Activated gamma-delta T cell treated with Interleukin-2 at 50 U/mL for 16 hours (primary cell): ENCODE measurements at places on chromosomes 7 and 10.

- DNase-seq = no peak
Observed at GRCh38 chr7:159033956-159034355, 110.7 kb downstream of the VIPR2 start.

- no peak for DNase-seq
Observed at GRCh38 chr10:26138613-26139012, 78.0 kb upstream of the GAD2 start.

GRCh38 chr7:107359520-107360316 is 110.1 kb upstream of the GPR22 start:
- no peak for DNase-seq

- DNase-seq = no peak
Observed at GRCh38 chr7:1040790-1041189, 3.6 kb upstream of the GPR146 start.

- DNase-seq = no peak
Observed at GRCh38 chr10:48648172-48648942, 36.3 kb upstream of the WDFY4 start.

DNA sequence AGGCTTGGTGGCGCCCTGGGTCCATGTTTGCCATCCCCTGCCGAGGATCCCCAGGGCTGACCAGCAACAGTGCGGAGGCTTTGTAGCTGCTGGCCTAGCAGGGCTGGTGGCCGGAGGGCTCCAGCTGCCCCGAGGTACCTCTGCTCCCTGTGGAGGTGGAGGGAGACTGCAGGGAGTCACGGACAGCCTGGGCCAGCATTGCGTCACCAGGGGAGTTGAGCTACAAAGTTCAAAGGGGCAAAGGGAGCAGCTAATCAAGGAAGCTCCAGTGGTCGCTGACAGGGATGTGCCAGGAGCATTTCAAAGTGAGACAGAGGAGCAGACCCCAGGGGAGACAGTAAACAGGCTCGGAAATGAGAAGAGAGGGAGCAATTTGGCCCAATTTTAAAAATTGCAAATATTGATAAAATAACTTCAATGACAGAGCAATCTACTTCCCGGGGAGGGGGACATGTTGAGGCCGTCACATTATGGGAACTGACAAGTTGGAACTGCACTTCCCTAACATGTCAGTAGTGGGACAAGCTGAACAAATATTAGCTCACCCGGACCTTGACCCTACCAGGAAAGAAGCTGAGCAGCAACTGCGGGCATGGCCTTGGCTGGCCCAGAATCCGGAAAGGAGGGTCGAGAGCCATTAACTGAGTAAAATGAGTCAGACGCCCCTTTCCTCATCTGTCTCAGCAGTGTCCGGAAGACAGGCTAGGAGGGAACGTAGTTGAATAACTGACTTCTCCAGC is 39.4 kb downstream of the BTBD16 start:
- no peak for DNase-seq

- DNase-seq = no peak
Observed at GRCh38 chr10:37754538-37755323, 102.7 kb downstream of the ZNF248 start.

DNA sequence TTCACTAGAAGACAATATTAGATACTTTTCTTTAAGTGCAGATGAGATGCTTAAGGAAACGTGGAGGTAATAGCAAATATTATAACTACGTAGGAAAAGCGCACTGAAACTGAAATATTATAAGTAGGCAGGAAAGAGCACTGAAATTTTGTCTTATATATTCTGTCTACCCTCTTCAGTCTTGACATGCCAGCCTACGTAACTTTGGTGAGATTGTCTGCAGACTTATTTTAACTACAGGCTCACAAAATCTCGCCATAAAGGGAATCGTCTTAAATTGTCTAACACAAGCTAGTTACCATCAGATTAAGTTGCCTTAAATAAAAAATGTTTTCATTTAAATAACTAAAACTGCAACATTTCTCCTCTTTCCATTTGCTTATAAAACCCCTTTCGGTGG is 280.1 kb upstream of the PTER start:
- no peak for DNase-seq

GRCh38 chr7:95859429-95859828 is 87.1 kb downstream of the DYNC1I1 start:
- DNase-seq = no peak

DNA sequence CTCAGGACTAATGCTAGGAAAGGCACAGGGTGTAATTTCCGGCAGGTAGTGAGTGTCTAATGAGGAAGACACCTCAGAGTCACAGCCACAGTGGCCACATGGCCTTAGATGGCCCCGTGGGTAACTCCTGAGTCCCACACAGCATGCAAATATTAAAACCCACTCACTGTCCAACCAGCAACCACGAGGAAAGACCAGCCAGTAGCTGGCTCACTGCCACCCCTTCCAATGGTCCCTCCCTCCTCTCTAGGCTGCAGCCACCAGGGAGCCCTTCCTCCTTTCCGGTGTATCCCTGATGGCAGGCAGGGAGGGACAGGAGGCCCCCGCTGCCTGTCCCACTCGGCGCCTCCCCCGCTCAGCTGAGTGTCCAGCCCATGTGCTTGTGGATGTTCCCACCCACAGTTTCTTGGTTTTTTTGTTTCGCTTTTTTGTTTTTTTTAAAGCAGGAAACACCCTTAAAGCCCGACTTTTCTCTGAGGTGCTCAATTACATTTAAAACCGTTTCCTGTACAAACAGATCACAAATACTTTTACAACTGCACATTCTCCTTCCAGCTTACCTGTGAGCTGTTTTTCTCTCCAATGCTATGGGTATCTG is 9.2 kb downstream of the BNIP3 start:
- DNase-seq = no peak

GRCh38 chr10:118307859-118308258 is 34.3 kb downstream of the FAM204A start:
- no peak for DNase-seq

DNA sequence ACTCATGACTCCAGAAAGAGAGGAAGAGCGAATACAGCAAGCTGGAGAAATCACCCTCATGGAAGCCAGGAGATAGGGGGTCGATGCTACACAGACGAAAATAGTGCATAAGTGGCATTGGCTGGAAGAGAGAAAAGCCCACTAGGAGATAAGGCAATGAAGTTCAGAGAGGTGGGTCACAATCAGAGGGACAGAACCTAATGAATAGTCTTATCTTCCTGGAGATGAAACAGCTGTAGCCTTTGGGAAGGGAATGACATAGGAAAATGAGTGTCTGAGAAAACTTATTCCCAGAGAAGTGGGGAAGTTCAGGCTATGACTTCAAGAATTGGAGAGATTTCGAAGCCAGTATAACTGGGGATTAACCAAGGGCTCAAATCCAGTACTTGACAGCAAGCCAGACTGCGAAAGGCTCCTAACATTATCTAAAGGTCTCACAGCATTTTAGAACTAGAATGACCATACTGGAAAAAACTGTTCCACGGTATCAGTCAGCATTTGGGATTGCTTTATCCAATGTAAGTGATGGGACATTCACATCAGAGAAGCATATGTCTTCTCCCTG is 211.1 kb downstream of the ZNF365 start:
- DNase-seq = no peak

DNA sequence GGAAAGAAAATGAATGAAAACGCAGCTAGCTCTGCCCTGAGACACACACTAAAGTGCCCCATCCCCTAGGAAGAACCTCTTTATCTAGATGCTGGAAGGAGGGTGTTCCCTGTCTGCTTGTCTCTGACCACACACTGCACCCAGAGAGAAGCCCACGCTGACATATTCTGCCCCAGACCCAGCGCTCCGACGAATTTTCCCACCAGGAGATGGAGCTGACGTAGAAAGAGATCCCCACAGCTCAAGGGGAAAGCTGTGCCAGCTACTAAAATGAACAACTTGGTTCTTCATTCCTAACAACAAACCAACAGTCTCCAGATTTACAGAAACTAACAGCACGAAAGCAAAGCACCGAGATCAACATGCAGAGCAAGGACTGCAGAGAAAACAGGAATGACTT is 73.3 kb downstream of the KIAA1549 start:
- no peak for DNase-seq

- DNase-seq = no peak
Observed at GRCh38 chr7:69744026-69744425, 145.8 kb downstream of the AUTS2 start.

- no peak for DNase-seq
Observed at GRCh38 chr10:58921421-58921855, 255.0 kb upstream of the PHYHIPL start.

- no peak for DNase-seq
Observed at GRCh38 chr7:127214956-127215718, 37.6 kb downstream of the GRM8 start.

- DNase-seq = no peak
Observed at GRCh38 chr10:133017203-133017601, 70.5 kb upstream of the ADGRA1 start.

- no peak for DNase-seq
Observed at GRCh38 chr7:115096262-115096661, 174.4 kb downstream of the MDFIC start.

GRCh38 chr10:118974951-118975350 is 54.6 kb upstream of the NANOS1 start:
- no peak for DNase-seq

- DNase-seq = no peak
Observed at GRCh38 chr7:87028636-87029035, 30.8 kb downstream of the ELAPOR2 start.
